ENCODE measurements at places on chromosomes 3 and 15.

GRCh38 chr3:45677841-45678240 is 11.4 kb upstream of the SACM1L start:
- DNase-seq: no peak

DNA sequence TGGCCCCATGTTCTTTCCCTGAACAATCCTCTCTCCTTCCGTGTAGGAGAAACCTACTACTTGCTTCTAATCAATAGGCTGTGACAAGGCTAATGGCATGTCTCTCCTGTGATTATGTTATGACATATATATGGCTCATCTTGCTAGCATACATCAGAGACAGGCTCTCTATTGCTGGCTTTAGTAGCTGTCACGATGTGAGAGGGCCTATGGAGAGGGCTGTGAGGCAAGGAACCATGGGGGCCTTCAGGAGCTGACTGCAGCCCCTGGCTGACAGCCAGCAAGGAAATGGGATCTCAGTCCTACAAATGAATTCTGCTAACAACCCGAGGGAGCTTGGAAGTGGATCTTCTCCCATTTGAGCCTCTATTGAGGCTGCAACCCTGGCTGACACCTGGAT is 96.3 kb downstream of the EOMES start:
- no peak for DNase-seq

DNA sequence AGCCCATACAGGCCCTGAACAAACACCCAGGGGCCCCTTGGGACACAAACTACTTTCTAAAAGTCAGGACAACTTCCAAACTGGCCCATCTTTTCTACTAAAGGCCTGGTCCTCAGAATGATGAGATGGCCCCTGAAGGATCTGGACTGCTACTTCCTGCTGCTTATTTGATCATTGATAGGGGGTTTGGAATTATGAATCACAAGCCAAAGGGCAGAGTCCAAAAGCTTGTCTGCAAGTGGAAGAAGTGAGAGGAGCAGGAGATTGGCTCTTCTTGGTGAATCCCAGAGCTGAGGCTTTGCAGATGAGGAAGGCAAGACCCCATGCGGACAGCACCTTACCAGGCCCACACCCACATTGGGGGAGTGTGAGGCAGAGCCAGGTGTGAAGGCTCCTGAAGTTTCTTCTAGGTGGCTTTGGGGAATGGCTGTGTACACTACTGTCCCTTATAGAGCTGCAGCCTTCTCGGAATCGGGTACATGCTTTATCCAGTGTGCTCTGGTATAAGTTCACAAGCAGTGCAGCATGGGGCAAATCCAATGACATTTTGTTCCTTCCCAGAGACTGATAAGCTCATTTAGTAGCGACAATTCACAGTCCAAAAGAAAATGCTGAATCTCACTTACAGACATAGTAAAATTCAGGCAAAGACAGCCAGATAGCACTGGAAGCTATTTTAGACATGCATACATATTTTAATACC is 133.1 kb downstream of the RORA start:
- DNase-seq: no peak

GRCh38 chr3:151804267-151804666 is 9.6 kb upstream of the AADAC start:
- no peak for DNase-seq

- DNase-seq: no peak
These were observed 50.6 kb downstream of the KLHDC8B start for GRCh38 chr3:49222002-49222401.

GRCh38 chr3:48387634-48388033 is 15.6 kb downstream of the FBXW12 start:
- DNase-seq: no peak

GRCh38 chr3:123652342-123652984 is 67.6 kb upstream of the HACD2 start:
- DNase-seq: peak; percentile 29

DNA sequence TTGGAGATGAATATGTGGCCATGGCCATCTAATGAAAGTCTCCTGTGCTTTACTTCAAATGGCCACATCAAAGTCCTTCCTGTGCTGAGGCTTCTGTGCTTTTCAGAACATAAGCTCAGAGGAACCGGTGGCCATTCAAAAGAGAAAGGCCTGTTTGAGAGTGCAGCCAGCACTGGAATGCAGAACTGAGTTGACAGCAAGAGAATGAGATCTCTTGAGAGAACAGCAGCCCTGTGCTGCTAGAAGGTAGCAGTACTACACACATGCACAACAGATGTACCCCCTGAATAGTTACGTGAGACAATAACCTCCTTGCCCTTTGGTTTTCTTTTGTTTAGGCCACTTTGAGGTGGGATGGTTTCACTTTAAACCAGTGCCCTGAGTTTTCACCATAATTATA is 292.5 kb downstream of the PTPRG start:
- DNase-seq: no peak

DNA sequence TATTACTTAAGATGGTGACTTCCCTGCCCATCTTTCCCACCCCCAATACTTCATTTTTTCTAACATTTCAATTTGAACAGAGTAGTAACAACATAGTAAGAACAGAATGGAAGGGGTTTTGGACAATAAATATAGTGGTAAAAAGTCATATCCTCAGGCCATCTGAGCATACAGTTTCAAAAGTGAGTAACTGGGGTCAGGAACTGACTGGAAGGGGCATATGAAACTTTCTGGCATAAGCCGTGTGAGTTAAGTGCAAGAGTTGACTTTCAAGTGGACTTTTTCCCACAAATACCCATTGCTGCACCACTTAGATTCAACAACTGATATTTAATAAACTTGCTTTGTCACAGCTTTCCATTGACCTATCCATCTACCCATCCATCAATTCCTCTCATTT is 153.5 kb upstream of the IL12A start:
- DNase-seq: no peak

- no peak for DNase-seq
These were observed 69.7 kb downstream of the LRRK1 start for GRCh38 chr15:100988857-100989256.

GRCh38 chr3:8757551-8758518 is 11.6 kb downstream of the OXTR start:
- no peak for DNase-seq

GRCh38 chr15:94198633-94199032 is 32.7 kb upstream of the MCTP2 start:
- DNase-seq: no peak

DNA sequence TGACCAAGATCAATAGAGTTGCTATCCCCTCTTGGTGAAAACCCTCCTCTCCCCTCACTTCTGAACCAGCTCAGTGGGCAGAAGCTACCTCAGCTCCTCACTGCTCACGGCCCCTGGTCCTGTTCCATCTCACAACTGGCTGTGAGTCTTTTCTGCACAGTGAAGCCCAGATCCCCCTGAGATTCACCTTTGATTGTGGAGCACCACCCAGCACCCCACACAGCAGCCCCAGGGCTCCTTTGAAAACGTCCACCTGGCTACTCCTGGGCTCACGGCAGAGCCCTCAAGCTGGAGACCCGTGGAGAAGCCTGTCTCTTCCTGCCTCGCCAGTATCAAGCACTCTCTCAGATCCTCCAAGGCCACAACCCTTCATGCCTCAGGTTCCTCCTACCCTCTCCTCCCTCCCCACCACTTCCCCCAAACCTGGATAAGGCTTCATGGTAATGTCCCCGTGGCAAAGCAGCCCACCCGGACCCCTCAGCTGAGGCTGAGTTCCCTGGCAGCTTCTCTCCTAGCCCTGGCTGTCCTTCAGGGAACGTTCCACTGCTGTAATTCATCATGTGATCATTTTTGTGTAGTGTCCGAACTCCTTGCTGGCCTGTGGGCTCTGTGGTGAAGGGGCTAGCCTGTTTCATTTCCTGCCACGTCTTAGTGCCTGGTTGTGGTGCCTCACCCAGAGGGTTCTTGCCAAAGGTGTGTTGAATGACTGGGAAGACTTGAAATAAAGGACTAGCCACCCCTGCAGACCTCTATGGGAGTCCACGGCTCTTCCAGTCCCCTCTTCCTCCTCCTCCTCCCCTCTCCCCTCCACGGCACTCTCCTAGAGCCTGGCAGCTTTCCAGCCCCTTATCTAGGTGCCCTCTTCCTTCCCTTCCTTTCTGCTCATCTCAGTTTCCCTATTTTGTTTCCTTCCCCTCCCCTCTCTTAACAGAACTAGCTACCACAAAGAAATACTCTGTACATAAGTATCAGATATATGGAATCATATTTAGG is 44.5 kb downstream of the KY start:
- no peak for DNase-seq

DNA sequence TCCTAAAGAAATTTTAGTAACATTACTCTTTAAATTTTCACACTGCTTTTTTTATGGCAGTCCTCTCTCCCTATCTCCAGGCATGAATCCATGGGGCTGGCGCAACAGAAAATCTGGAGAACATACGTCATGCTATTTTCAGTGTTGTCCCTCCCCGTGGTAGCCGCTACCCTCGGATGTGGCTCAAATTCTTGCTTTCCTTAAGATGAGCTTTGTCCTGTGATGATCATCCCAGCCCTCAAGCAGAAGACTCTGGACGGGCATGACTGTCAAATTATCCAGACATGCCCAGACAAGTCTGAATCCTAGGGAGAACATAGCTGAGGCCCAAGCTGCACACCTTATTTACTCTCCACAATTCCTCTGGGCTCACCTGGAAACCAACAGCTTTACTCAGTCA is 49.1 kb downstream of the FMN1 start:
- no peak for DNase-seq

DNA sequence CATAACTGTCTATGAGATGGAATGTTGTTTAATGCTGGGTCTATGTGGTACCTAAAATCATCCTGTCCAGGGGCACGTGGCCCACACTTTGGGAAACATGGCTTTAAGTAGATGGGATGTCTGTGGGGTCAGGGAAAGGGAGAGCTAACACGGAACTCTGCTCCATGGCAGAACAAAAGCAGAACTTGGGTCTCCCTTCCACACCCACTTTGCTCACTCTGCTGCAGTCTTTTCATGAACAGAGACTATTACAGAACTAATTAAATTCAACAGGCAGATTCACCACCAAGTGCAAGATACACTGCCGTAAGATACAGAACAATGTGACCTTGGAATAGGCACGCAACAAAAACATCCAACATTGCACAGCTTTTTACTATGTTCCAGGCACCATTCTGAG is 28.2 kb downstream of the POPDC2 start:
- DNase-seq: no peak

GRCh38 chr15:62727501-62727900 is 315.0 kb upstream of the TPM1 start:
- no peak for DNase-seq

GRCh38 chr3:62242831-62243509 is 130.4 kb downstream of the FEZF2 start:
- no peak for DNase-seq

- DNase-seq: no peak
These were observed 33.8 kb downstream of the MGLL start for GRCh38 chr3:127788451-127788909.
